ENCODE measurements at places on chromosomes 1 and 21. TPM values are rescaled to one million over a fixed set of nuclear protein-coding genes. Genes with fewer than 3 reads are reported as not detected.

- DNase-seq = no peak
Observed at GRCh38 chr1:33823401-33823800, 40.5 kb upstream of the HMGB4 start.

Gene LAMC2
- 1.2 TPM for polyA plus RNA-seq

Gene RNU1-3
- polyA plus RNA-seq = not detected

Gene UBL4B
- not detected for polyA plus RNA-seq

Gene C8A
- polyA plus RNA-seq = not detected

- DNase-seq = peak; percentile 40
Observed at GRCh38 chr1:232435729-232436128, 194.2 kb downstream of the SIPA1L2 start.

GRCh38 chr1:8426996-8427395, 109.1 kb downstream of the SLC45A1 start:
- DNase-seq = no peak

DNA sequence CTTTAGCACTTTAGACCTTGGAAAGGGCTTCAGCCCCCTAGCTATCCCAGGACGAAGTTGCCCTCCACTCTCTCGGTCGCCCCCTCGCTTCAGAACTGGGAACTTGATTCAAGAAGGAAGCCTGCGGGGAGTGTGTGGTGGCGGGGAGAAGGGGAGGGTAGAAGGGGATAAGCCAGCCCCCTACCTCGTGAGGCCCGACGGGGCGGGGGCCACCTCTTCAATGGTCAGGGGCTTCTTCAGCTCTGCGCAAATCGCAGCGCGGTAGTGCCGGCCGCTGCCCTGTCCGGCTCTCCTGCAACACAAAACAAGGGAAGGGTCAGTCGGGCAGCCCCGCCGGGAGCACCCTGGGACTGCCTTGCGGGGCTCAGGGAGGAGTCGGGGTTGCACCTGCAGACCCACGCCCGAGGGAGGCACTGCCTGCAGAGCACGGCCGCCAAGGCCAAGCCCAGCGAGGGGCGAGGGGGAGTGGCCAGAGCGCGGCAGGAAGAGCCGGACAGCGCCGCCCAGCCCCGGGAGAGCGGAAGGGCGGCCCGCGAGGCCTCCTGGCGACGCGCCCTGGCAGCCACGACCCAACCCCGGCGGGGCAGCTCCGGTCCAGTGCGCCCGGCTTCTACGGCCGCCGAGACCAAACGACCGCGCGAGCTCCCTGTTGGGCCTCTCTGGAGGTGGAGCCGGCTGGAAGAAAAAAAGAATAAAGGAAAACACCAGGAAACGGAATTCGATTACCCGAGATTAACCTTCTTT, 56.2 kb upstream of the RASAL2 start:
- peak; percentile 95 for DNase-seq

DNA sequence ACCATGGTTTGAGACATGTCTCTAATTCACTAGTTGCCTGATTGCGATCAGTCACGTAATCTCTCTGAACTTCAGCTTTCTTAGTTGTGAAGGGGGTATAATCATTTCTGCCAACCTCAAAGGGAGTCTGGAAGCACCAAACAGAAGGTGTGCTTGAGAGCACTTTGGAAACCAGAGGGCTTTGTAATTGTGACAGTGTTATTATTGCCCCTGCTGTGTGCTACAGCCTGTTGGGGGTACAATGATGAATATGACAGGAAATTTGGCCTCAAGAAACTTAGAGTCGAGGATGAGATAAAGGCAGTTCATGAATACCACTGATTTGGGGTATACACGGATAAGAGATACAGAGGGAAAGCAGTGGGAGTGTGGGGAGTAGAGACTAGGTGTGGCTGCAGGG, 150.2 kb upstream of the CD34 start:
- no peak for DNase-seq

Gene TRNAU1AP
- polyA plus RNA-seq = 17.3 TPM

GRCh38 chr1:223748773-223749733, 36.7 kb downstream of the CAPN2 start:
- peak; percentile 53 for DNase-seq

Gene C1orf94
- polyA plus RNA-seq = not detected

DNA sequence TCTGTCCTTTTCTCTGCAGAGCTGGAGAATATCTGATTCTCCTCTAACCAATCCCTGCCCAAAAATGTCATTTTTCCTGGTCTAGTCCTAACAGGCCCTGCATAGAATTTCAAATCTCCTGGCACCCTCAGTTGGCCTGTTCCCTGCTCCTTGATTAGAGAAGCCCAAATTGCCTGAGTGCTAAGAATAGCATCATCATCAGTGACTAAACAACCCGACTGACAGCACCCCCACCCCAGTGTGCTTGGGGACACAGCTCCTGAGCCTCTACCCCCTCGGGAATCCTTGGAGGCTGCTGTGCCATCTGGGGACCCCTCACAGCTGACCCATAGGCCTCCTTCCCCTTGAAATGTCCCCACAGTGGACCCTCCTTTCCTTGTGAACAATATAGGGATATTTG, 94.4 kb downstream of the DDX20 start:
- peak; percentile 36 for DNase-seq

GRCh38 chr1:107710005-107710404, 255.0 kb downstream of the VAV3 start:
- no peak for DNase-seq

DNA sequence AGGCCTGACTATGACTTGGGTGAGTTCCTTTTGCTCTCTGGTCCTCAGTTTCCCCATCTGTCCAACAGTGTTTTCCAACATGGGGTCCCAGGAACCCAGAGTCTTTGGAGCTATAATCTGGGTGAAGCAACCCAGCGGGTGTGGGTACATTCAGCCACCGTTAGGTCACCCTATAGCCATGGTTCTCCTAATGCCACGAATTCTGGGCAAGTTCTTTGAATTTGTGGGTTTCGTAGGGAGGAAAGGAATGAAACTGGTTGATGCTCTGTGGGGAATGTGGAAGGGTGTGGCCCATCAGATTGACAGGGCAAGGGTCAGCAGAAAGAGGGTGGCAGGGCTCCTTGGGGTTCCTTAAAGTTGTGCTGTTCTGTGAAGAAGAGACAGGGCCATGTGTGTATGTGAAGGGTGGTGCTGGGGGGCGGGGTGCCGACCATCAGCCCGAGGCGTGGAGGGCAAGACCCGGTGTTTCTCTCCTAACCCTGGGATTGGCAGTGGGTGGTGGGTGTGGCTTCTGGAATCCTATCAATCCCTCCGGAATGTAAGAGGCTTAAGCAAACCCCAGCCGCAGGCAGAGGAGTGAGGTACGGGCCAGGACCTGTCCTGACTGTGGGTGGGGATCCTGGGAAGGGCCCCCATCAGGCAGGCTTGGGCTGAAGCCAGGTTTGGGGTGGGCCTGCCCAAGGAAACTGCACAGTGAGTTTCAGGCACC, 35.5 kb upstream of the ZNF362 start:
- no peak for DNase-seq

Gene DIO1
- not detected for polyA plus RNA-seq

GRCh38 chr1:167516404-167517388, 1.6 kb downstream of the CD247 start:
- no peak for DNase-seq

DNA sequence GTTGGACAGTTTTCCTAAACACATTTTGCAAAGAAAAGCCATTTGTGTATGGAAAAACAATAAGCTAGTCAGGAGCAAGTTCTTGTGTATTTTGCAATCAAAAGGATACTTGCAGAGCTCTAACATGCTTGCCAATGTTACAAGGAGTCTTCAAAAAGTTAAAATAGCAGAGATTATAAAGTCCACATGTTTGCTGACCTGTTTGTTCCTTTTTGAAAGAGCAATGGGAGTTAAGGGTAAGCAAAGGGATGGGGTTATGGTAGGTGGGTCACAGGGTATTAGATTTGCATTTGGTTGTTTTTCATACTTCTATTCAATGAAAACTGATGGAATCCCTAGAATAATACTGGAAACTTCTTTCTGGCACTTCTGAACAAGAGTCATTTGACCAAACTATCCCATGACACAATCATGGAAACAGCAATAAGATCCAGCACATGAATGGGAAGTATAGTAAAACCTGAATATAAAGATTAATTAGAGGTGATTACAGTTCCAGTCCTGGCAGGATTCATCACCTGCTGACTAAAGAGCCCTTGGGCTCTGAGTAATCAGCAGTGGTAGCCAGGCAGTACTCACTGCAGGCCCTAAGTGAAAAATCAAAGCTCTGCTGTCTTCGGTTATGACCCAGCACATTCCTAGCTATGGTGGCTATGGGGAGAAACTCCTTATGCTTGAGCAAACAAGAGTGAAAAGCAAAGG, 27.1 kb upstream of the ZC3H11B start:
- DNase-seq = no peak

Gene NTMT2
- 1.1 TPM for polyA plus RNA-seq

DNA sequence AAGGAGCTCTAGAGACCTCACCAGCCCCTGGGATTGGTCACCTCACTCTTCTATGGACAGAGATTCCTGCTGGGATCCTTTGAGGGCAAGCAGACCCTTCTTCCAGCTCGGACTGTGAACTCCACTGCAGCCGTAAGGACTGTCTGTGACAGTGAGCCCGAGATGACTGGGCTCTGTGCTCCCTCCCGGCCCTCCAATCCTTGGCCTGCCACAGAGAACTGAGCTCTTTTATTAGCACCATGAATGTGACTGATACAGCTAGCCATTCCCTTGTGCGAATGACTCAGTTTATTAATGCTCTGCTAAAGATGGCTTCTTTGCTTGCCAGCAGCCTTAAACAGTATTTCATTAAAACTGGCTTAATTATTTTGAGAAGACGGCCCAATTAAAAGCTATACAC, 194.6 kb upstream of the LMO4 start:
- no peak for DNase-seq

- no peak for DNase-seq
Observed at GRCh38 chr1:62476525-62477219, 39.8 kb downstream of the USP1 start.

DNA sequence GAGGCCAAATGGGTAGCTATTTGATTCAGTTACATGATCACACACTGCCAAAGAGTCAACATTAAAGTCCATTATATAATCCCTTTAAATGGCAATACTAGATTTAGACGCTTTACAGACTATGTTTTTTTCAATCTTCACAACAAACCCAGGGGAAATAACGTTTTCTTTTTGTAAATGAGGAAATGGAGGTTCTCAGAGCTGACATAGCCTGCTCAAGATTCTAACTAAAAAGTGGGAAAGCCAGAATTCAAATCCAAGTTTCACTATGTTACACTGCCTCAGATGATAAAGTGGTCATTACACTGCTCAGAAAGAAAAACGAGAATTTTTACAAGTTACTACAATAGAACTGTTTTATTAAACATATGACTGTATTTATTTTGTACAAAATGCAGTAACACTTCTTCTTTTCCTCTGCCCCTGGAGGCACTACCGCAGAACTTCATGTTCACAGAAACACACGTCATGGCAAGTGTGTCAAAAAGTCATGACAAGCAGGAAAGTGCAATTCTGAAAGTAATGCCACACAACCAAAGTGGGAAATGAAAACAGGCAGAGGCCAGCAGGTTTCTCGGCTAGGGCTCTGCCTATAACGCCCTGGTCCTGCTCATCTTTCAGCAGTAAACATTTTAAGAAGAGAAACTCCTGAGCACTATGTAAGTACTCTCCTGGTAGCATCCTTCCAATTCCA, 19.0 kb downstream of the THEMIS2 start:
- DNase-seq = peak; percentile 40

GRCh38 chr21:45739218-45740087, 95.9 kb downstream of the PCBP3 start:
- no peak for DNase-seq

- DNase-seq = no peak
Observed at GRCh38 chr1:54864460-54865208, 22.4 kb downstream of the DHCR24 start.

- DNase-seq = no peak
Observed at GRCh38 chr1:21313203-21313885, 23.1 kb upstream of the ECE1 start.

GRCh38 chr1:206826394-206826793, 39.0 kb upstream of the IL20 start:
- no peak for DNase-seq

Measured in heart right ventricle (tissue), 16 donors.